H9 (cell line): ENCODE measurements at places on chromosomes 3 and 15. TPM values are rescaled to one million over a fixed set of nuclear protein-coding genes. Genes with fewer than 3 reads are reported as not detected.

MINAR1 gene
- 0.74 and 0.77 TPM in 2 replicates for total RNA-seq

LSG1 gene
- 59.9 and 63.3 TPM in 2 replicates for total RNA-seq

CTXND1 gene
- not detected in 2 replicates for total RNA-seq

BTBD1 gene
- 42.7 and 43.3 TPM in 2 replicates for total RNA-seq

ADAMTSL3 gene
- total RNA-seq = 0.39 and 0.77 TPM in 2 replicates

RTP3 gene
- not detected in 2 replicates for total RNA-seq

SOX2 gene
- 307 and 316 TPM in 2 replicates for total RNA-seq

TRH gene
- total RNA-seq = not detected in 2 replicates

GHSR gene
- not detected in 2 replicates for total RNA-seq

DNA sequence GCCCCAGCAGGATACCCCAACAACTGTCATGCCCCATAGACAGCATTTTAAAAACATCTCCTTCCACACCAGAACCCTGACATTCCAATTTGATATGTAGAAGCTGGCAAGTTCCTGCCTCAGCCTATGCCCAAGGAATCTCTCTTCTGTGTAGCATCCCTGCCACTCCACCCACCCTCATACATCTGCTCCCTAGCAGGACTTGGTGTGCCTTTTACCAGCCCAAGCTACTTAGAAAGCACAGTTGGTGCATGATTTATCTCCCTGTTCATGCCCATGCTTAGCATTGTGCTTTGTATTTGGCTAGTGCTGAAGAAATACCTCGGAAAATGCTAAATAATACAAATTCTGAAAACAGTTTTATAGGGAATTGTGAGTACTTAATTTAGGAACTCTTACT lies 236.9 kb upstream of the HES1 start:
- H3K36me3 ChIP-seq = peaks cover 13% of the 10 kb centered on the region
- no peak overlapping the region for H3K4me3 ChIP-seq
- DNase-seq = no peak
- no peak overlapping the region for H3K27ac ChIP-seq
- H3K27me3 ChIP-seq = no peaks in the 10 kb centered on the region

DNA sequence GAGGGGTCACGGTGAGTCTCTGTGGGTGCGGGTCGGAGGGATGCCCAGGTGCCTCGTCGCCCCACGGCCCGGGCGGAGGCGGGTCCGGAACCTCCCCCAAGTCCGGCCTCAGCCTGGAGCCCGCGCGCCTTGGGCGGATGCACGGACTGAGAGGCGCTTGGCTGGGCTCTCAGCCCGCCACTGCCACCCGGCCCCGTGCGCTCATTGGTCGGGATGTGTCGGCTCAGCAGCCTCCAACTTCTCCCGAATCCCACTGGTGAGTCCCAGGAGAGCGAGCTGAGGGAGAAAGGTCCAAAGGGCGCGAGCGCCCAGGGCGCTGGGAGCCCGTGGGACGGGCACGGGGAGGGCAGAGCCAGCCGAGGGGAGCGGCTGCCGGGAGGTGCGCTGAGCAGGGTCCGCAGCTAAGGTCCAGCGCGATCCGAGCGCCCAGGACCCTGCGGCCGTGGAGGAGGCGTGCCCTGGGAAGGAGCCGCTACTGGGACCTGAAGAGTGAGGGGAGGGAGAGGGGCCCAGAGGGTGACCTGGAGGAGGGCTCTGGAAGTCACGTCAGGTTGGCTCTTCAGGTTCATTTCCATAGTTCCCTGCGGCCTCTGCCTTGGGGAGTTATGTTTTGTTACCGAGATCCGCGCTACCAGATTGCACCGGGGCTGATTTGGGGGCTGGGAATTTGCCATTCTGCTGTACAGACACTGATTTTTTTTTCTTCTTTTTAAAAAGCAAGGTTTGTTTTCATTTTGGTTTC lies at the start of gene MME:
TSS of gene MME (plus strand) at position 574 of the 742 bp plus-strand sequence. CDS start 3,849 bp downstream, outside the sequence.
- no peak within 1 kb of the TSS for H3K27ac ChIP-seq
- no peaks in the 10 kb centered on the region for H3K27me3 ChIP-seq
- peaks cover 9% of the 10 kb centered on the region for H3K36me3 ChIP-seq
- peak within 1 kb of the TSS; percentile 75 for H3K4me3 ChIP-seq
- H3K4me1 ChIP-seq = no peaks in the 10 kb centered on the region; the same call in 1 of the 2 replicates

DNA sequence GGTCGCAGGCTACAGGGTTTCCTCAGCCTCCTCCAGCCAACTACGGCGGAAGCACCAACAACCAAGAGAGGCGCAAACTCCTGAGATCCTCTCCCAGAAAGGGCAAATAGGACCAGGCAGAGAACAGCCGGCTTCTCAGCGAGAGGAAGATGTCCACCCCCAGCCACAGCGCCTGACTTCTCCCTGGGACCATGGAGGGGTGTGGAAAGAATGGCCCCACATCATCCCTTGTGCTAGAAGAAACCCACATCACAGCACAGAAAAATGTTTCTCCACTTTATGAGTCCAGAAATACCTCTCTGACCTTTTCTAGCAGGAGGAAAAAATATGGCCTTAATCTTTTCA lies 105.7 kb downstream of the XXYLT1 start:
- H3K27ac ChIP-seq = no peak overlapping the region
- H3K4me1 ChIP-seq = no peaks in the 10 kb centered on the region
- H3K4me3 ChIP-seq = no peak overlapping the region
- no peaks in the 10 kb centered on the region for H3K36me3 ChIP-seq

- H3K27me3 ChIP-seq = no peaks in the 10 kb centered on the region
Measured at GRCh38 chr15:27587810-27588209, 511.3 kb downstream of the OCA2 start.

DNA sequence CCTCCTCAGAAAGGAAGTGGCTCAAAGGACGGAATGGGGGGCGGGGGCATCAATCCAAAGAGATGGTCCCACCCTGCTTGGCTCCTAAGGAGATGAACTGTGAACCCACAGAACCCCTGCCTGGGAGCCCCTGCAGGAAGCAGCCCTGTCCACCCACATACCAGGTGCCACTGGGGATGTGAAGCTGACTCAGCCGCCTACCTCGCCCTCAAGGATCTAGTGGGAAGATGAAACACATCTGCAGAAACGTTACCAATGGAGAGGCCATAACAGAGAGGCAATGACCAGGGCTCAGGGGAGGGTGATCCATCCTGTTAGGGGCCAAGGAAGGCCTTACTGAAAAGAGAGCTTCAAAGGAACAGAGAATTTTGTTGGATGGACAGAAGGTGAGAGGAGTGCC lies 35.1 kb downstream of the EAF1 start:
- H3K27ac ChIP-seq = no peak overlapping the region
- no peak overlapping the region for H3K4me3 ChIP-seq
- H3K36me3 ChIP-seq = no peaks in the 10 kb centered on the region
- no peaks in the 10 kb centered on the region for H3K27me3 ChIP-seq
- no peaks in the 10 kb centered on the region for H3K4me1 ChIP-seq

DNA sequence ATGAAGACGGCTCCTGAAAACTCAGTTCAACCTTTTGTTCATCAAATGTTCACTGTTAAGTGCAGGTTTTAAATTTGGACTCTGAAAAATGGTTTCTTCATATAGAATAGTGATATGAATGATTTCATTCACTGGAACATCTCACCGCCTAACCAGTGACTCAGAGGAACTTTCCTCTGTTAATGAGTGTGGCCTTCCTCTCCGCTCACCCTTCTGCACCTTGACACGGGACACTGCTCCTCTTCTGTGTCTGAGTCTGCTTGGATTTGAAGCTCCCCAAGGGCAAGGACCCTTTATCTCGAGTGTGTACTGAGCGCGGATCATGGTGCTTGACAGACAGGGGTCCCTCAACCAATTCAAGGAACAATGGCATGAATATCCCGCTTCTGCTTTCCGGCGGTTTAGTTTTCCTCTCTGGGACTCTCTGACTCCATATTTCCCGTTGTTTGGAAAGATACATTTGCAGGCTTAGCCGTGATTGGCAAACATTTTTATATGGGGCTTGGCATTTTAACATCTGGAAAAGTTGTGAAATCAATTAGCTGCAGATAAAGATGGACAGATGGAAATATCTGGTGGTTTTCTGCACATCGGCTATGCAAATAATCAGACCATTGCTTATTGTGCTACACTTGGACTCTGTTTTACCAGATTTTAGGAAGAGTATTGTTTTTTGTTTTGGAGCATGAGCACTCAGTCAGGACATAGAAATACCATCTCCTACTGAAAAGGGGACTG lies 20.9 kb downstream of the KBTBD8 start:
- no peaks in the 10 kb centered on the region for H3K36me3 ChIP-seq
- peaks cover 4% of the 10 kb centered on the region; the same call in 1 of the 2 replicates for H3K4me1 ChIP-seq
- no peak overlapping the region for H3K27ac ChIP-seq
- no peak overlapping the region for H3K4me3 ChIP-seq
- H3K27me3 ChIP-seq = no peaks in the 10 kb centered on the region
- no peak for DNase-seq

DNA sequence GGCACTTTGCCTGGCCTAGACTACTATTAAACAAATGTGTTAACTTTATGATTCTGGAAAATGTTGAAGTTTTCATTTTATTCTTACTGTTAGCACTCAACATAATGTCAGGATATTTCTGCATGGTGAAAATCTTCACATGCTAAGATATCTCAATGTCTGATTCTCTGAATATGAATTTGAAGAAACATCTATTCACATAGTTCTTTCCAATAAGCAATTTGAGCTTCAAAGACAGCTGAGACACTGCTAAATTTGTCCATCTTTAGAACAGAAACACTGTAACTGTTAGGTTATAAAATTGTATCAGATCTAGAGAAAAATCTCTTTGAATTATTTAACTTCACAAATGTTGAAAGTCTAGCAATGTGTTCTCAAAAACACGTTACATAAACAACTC lies 970.2 kb downstream of the PLOD2 start:
- H3K27me3 ChIP-seq = no peaks in the 10 kb centered on the region
- no peak overlapping the region for H3K27ac ChIP-seq
- peaks cover 6% of the 10 kb centered on the region; the same call in 1 of the 2 replicates for H3K4me1 ChIP-seq
- DNase-seq = no peak

DNA sequence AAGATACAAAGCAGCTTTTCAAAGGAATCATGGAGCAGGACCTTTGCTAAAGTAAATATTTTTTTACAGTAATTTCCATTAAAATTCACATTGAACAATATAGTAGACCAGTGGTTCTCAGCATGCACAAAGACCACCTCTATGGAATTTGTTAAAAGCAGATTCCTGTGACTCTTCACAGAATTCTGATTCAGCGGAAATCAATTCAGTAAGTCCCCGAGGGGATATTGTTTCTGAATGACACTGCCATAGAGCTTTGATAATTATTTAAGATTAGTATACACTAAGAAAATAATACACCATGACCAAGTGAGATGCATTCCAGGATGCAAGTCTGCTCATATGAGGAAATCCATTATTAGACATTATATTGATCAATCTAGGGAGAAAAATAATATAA lies 161.9 kb upstream of the TNIK start:
- DNase-seq = no peak
- H3K4me3 ChIP-seq = no peak overlapping the region
- peaks cover 15% of the 10 kb centered on the region for H3K36me3 ChIP-seq
- no peak overlapping the region for H3K27ac ChIP-seq
- no peaks in the 10 kb centered on the region for H3K4me1 ChIP-seq
- H3K27me3 ChIP-seq = no peaks in the 10 kb centered on the region

- DNase-seq = no peak
- H3K27me3 ChIP-seq = no peaks in the 10 kb centered on the region
- H3K27ac ChIP-seq = no peak overlapping the region
- H3K4me3 ChIP-seq = no peak overlapping the region
- H3K4me1 ChIP-seq = no peaks in the 10 kb centered on the region
Measured at GRCh38 chr15:62079594-62079993, 12.8 kb downstream of the C2CD4A start.

DNA sequence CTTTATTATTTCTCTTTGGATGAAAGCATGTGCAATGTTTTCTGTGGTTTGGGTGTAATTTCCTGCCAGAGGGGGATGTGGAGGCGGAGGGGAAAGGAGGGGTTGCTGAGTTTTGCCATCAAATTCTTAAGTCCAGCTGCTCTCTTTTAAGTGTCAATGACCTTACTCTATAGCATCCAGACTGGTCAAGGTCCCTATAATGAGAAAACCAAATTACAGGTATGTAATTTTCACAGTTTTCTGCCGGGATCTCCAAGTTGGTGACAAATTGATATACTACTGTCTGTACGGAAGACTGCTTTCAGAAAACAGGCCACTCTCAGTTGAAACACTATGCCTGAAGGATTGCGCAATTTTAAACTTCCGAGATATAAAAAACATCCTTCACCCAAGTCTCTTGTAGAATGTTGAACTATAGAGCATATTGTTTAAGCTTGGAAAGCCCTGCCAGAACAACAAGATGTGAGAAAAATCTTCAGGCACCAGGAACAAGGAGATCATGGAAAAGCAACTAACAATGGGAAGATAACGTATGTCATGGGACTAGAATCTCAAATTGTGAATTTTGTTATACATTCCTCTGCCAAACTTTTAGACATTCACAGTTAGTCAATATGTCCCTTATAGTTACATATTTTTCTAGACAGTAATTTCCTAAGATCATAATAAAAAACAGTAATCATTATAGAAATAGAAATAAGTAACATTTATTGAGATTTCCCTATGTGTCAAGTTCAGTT lies 300.7 kb upstream of the SATB1 start:
- H3K36me3 ChIP-seq = no peaks in the 10 kb centered on the region
- H3K27me3 ChIP-seq = no peaks in the 10 kb centered on the region
- H3K4me3 ChIP-seq = no peak overlapping the region
- H3K4me1 ChIP-seq = no peaks in the 10 kb centered on the region
- H3K27ac ChIP-seq = no peak overlapping the region

GRCh38 chr3:112687211-112687610 lies 46.3 kb upstream of the CCDC80 start:
- H3K4me1 ChIP-seq = peaks cover 7% of the 10 kb centered on the region; the same call in 1 of the 2 replicates
- no peaks in the 10 kb centered on the region for H3K36me3 ChIP-seq
- DNase-seq = no peak

DNA sequence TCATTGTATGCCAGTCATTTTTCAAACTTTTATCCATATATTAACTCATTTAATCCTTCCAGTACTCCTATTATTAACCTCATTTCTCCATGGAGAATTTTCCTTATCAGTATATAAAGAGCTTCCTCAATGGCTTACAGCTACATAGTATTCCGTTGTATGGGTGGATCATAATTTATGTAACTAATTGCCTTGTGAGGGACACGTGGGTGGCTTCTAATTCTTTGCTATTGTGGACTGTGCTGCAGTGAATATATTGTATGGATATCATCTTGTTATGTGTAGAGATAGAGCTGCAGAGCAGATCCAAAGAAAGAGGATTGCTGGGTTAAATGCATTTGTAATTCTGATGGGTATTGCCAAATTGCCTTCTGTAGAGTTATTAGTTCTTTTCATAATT lies 25.2 kb downstream of the PML start:
- H3K4me3 ChIP-seq = no peak overlapping the region
- no peaks in the 10 kb centered on the region for H3K4me1 ChIP-seq
- H3K36me3 ChIP-seq = peaks cover 20% of the 10 kb centered on the region
- H3K27me3 ChIP-seq = no peaks in the 10 kb centered on the region

GRCh38 chr3:34364335-34364734 lies 565.9 kb downstream of the PDCD6IP start:
- H3K36me3 ChIP-seq = no peaks in the 10 kb centered on the region
- H3K27ac ChIP-seq = no peak overlapping the region
- no peak overlapping the region for H3K4me3 ChIP-seq
- no peak for DNase-seq
- H3K4me1 ChIP-seq = no peaks in the 10 kb centered on the region

DNA sequence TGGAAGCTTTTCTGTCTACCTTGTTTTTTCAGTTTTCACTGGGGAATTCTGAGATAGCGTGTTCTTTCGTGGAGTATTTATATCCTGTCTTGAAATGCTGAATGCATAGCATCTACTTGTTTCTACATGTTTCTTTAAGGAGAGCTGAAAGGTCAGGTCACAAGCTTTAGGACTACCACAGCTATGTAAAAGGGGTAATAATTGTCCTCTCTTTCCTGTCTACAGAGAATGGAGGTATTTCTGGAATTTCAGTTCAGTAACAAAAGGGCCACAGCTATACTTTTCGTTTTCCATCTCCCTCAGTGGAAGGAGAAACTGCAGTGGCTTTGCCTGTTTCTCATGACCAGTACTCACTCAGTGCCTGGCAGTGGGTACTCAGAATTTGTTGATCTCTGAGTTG lies 4.7 kb downstream of the INAFM2 start:
- H3K4me3 ChIP-seq = peak overlapping the region; percentile 55
- no peak overlapping the region for H3K27ac ChIP-seq
- DNase-seq = no peak
- H3K27me3 ChIP-seq = no peaks in the 10 kb centered on the region
- H3K36me3 ChIP-seq = peaks cover 28% of the 10 kb centered on the region
